Caco-2 (cell line): ENCODE measurements at places on chromosomes 5 and 9.

DNA sequence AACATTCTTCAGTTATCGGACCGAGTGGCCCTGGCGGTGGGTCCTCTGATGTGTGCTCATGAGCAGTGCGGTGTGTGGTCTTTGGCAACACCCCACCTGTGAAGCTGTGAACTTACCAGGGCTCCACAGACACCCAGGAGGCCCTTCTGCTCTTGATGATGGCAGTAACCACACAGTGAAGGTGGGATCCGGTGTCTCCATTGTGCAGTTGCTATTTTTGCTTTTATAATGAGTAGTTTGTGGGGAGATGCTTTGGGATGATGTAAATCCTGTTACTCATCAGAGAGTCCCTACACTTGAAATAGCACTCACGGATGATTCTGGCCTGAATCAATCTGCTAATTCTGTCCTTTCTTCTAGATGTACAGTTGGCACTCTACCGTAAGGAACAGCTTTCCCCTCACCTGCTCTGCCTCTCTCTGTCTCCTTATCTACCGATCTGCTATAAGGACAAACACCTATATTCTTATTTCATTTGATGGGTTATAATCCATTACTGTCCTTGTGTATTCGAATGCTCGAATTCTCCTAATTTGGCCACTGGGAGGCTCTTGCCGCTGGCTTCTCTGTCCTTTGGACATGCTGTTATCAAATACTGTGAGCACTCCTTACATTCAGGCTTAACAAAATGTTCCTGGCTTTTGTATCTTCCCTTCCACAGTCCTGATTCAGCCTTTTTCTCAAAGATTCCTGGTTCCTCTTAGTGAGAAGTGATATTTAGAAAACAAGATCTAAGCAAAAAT lies 20.2 kb downstream of the ATPSCKMT start:
- DNase-seq: no peak

GRCh38 chr5:64347309-64347708 lies 158.5 kb upstream of the RGS7BP start:
- no peak for DNase-seq

GRCh38 chr9:128702949-128703615 lies 779 bp downstream of the PKN3 start:
- DNase-seq: no peak

DNA sequence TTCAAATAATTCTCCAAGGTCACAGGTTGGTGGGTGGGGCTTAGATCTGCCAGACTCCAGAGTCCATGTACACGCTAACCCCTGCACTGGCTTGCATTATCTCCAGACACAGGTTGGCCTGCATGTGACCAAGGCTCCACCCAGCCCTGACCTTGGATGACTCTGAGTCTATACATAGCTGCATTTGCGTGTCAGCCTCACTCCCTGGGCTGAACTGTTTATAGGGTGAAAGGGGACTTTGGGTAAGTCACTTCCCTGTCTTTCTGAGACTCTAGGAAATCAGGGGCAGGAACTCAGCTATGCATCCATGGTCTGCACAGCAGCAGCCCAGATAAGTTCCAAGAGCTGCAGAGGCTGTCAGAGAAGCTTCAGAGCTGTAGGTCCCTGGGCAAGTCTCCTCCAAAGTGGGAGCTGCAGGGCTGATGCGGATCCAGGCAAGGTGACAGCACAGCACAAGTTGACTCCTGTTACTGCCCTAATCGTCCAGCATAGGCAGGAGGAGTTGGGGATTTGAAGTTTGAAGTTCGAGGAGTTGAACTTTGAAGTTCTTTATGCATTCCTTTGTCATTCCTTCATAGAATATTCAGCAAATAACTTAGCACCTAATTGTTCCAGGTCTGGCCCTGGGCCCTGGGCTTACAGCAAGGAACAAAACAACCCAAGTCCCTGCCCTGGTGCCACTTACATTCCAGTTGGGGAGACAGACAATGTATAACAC lies 53.4 kb downstream of the SLC22A5 start:
- DNase-seq: peak; percentile 67

- DNase-seq: no peak
Measured at GRCh38 chr9:16396389-16396788, 474.1 kb downstream of the BNC2 start.

DNA sequence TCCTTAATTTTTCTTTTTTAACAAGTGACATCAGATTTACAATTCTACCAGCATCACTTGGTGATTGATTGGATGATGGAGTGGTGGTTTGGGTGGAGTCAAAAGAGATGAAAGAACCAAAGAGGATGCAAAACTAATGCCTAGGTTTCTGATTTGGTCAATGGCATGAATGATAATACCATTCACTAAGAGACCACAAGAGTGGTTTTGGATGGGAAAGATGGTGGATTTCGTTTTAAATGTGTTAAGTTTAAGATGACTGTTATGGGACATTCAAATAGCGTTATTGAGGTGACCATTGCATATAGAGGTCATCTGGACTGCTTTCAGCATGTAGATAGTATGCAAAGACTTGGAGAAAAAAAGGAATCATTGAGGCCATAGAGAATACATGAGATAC lies 3.6 kb downstream of the SMC5 start:
- no peak for DNase-seq

DNA sequence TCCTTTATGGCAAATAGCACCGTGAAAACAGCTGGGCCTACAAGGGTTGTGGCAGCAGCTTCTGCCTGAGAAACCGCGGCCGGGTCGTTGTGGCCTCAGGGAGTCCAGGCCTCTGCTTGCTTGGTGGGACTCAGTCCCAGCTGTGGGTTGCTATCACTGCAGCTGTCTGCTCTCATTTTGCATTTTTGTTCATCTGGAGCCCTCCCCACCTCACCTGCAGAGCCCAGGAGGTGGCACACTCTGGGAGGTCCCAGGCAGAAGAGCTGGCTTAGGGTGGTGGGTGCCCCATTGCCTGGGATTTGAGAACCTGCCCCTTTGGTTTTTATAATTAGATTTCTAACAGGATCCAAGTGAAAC lies 138.4 kb downstream of the GADD45G start:
- no peak for DNase-seq

- DNase-seq: no peak
Measured at GRCh38 chr9:104993291-104993963, 65.5 kb upstream of the ABCA1 start.

DNA sequence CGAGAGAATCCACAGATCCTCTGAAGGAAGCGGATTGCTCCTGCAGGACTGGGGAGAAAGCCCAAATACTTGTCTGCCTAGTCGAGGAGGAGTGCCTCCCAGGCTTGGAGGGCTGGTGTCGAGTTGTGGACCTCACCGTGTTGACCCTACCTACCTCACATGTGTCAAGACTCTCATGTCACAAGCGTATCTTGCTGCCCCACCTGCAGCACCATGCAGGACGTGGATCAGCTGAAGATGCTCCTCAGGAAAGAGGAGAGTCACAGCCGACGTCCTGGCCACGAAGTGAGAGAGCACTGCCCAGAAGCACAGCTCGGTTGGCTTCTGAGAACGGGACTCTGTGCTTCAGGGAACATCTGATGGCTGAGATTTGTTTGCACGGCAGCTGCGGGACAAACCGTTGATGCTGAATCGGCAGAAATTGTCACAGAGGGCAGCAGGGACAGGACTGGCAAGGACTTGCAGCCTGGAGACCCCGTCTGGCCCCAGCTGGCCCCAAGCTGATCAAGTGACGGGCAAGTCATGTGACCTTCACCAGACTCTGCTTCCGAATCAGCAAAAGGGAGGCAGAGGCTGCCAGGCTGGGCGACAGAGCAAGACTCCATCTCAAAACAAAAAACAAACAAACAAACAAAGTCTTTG lies 119.1 kb upstream of the ITGA1 start:
- no peak for DNase-seq

DNA sequence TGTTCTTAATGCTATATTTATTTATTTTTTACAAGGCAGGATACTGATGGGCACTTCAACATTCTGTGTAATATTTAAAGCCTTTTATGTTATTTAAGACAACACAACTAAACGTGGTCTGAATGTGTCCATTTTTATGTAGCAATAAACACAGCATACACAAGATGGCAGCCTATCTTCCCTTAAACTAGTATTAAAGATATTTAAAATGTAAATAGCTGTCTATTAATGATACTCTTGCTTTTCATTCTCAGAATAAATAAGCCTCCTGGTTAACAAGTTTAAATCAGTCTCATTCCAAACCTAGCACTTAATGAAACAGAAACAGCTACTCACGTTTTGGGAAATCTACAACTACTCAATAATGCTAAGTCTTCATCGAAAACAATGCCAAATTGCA lies 315.7 kb downstream of the MCTP1 start:
- peak; percentile 1 for DNase-seq

DNA sequence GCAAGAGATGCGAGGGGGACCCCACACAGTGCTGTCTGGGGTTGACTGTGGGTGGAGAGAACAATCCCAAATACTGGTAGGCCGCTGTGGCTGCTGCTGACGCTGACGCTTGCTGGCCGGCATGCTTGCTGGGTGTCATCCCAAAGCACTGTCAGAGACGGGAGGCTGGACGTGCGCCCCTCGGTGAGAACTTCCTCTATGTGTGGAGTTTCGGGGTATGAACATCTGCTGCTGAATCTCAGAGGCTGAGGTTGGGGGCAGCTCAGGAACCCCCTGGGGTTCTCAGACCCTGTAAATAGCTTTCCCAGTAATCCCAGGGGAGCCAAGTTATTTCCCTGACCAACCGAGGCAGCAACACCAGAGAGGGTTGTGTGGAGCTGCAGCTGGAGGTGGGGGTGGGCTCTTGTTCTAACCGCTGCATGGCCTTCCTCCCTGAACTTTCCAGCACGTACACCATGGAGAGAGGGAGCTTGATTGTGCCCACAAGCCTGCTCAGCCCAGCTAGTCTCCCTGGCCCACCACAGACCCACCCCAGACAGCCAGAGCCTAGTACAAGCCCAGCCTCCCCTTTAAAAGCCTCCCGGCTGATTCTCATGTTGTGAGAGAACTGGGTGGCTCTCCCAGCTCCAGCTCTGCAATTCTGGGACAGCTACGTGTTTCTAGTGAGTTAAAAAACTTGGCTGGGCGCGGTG lies 21.8 kb upstream of the SLC12A7 start:
- DNase-seq: no peak

DNA sequence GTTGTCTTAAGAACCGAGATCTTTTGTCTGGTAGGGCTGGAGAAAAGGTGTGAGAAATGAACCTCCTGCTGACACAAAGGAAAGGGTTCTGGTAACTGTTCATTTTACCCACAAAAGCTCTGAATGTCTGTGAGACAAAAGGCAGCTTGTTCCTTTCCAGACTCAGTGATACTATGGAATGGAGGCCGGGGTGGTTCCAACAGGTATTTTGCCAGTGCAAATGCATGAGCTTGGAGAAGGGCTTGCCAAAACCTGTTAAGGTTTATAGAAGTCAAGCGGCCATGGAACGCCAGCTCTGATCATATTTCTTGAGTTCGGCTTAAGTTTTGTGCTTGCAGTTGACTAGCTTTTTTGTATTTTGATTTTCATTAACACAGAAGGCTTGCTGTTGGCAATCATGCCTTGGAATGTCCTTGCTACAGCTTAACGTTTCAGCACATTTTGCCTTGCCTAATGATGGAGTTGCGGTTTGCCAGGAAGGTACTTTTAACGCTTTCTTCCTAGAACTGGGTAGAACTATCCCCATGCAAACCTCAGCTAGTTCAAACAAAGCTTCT lies 328.6 kb downstream of the PIK3R1 start:
- no peak for DNase-seq

DNA sequence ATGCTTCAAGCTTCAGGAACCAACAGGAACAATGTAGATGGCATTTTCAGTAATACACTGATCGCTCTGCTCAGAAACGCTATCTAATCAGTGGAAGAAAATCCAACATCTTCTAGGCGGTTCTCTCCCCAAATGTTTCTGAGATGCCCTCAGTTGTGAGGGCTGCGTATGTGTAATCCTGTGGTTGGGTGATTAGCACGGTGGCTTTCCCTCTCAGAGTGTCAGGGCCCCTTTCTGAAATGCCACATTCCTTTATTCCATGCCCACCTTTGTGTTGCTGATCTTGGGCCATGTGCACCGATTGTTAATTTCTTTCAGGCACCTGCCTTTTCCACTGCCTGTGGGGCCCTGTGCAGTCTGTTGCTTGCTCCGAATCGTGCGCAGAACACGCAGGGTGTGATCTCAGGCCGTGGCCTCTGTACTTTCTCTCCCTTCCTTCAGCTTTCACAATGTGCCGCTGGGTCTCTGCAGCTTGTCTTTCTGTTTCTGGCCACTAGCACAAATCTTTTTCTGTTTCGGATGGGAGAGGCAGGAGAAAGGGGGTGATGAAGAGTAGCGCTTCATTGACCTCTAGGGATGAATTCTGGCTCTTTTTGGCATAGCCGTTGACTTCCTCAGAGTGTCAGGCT lies 324.0 kb downstream of the PARP8 start:
- no peak for DNase-seq

DNA sequence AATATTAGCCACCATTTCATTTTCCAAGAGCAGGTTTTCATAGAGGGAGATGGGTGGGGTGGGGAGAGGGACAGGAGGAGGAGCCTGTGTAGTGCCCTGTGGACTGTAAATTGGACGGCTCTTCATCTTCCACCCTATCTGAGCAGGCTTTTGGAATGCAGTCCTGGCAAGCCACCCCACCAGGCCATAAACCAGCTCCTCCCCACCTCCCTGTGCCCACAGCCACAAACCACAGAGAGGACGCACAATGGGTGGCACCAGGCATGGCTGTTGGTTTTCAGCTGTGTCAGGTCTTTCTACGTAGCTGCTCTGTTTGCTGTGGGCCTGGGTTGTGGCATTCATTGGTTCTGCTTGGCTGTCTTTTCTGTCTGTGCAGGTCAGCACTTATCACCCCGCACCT lies 58.0 kb downstream of the PLAC8L1 start:
- no peak for DNase-seq

DNA sequence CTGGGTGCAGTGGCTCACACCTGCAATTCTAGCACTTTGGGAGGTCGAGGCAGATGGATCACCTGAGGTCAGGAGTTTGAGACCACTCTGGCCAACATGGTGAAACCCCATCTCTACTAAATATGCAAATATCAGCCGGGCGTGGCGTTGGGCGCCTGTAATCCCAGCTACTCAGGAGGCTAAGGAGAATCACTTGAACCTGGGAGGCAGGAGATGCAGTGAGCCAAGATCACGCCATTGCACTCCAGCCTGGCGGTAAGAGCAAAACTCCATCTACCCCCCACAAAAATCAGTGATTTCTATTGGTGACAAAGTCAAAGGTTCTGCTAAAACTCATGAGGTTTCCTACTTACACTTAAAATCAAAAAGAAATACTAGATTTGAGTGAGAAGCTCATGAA lies 18.8 kb downstream of the CSNK1A1 start:
- DNase-seq: no peak

GRCh38 chr5:169417676-169418075 lies 116.7 kb upstream of the SLIT3 start:
- no peak for DNase-seq
